NCI-H1092 (cell line): ENCODE measurements at places on chromosomes 2 and 18.

DNA sequence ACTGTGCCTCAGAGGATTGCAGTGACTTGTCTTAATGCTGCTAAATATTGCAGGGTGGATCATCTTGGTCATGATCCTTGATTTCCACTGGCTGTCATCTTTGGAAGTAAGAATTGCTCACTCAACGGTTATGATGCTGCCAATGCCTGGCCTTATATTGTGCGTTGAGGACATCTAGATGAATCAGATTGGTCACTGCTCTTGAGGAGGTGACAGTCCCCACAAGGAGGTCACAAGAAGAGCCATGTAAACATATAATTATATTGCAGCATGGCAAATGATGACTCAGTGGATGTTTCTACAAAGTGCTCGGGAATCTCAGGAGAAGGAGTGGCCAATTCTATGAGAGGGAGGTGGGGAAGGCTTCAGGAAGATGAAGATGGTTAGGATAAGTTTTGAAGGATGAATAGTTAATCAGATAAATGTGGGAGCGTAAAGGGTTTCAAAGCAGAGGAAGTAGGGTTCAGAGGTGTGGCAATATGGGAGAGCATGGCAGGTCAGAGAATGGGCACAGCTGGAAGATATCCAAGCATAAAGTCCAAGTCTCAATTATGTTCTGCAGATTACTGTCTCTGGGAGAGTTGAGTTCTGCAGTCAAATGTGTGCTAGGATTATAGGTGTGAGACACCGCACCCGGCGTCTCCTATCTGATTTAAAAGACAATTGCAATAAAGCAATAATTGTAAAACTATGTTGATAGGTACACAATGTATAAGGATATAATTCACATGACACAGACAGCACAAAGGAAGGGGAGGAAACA, 21.3 kb upstream of the TMEM131 start:
- DNase-seq = no peak

DNA sequence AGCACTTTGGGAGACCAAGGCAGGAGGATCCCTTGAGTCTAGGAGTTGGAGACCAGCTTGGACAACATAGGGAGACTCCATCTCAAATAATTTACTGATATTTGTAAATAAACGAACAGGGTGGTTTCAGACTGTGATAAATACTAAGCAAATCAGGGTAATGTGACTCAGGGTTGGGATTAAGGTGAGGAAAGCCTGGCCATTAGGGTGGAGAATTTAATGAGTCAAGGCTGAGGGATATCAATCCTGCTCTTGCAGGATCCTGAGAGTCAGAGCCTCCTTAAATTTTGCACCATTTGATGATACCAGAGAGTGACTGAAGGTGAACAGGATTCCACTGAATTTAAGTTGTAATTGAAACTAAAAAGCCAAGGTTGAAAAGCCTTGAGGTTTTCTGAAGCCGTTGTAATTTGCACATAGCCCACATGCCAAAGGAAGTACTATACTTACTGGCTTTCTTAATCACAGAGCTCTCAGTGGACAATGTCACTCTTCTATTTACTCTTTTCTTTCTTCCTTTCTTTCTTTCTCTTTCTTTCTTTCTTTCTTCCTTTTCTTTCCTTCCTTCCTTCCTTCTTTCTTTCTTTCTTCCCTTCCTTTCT, 28.6 kb upstream of the AP1S3 start:
- no peak for DNase-seq

DNA sequence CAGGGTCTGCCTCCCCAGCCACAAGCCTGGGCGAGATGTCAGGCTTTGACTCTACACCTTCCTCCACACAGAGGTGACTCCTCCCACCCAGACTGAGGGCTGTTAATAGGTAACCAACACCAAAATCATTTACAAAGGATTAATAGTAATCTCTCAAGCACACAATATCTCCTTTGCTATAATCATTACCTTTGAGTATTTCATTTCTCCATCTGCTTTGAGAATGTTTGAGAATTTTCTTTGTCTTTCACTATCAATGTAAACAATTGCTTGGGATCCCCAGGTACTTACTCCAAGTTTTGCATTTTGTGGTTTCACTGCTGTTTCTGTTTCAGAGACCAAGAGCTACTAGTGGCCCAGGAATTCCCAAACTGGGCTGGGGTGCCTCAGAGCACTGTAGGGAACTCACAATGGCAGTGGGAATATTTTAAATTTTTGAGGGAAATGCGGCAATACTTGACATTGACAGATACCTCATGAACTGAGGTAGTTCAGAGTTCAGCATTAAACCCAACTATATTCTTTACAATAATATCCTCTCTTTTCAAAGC, 166.4 kb upstream of the MGAT5 start:
- DNase-seq = no peak

DNA sequence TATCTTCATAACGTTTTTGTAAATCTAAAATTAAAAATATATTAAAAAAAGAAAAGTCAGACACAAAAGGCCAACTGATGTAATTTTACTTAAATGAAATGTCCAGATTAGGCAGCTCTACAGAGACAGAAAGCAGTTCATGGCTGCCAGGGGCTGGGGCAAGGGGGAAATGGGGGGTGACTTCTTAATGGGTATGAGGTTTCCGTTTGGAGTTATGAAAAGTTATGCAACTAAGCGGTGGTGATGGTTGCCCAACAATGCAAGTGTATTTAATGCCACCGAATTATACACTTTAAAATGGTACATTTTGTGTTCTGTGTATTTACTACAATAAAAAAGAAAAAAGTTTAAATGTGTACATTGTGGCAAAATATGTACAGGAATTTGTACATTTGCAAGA, 70.2 kb upstream of the TEX51 start:
- DNase-seq = no peak

GRCh38 chr2:196073521-196073920, 4.9 kb upstream of the DNAH7 start:
- DNase-seq = no peak

- DNase-seq = no peak
Observed at GRCh38 chr2:29000481-29000880, 19.4 kb downstream of the TOGARAM2 start.

GRCh38 chr18:51562866-51563265, 365.4 kb upstream of the MEX3C start:
- no peak for DNase-seq

DNA sequence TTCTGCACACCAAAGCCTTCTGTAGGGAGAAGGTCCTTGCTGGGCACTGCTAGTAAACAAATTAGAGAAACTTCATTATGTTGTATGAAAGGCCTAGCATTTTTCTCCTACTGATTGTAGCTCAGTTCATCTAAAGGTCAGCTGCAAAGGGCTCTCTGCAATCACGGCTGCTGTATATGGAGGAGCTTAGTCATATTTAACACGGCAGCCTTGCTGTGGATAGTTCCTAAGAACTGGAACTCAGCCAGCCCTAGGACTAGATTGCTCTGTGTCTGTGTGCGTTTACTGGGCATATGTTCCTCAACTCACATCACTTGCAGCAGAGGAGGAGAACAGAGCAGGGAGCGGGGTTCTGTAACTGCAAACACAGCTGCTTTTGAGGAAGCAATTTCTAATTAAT, 1103.9 kb upstream of the KLHL29 start:
- DNase-seq = peak; percentile 19

- DNase-seq = no peak
Observed at GRCh38 chr2:177143444-177143843, 69.2 kb upstream of the HNRNPA3 start.

DNA sequence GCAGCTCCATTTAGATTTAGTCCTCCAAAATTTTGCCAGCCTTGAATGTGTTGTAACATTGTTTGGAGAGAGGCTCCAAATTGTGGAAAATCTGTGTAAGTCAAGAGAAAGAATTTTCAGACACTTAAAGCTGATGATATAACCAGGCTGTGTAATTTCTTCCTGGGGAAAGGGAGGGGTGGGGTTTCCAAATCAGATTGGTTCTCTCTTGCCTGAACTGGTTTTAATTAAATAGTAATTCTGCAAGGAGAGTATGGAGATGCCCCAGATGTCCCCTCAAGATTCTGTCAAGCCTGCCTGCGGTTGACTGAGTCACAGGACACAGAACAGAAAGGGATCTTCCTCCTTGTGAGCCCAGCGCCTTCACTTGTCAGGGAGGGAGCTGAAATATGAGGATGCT, 54.5 kb downstream of the C18orf63 start:
- no peak for DNase-seq

DNA sequence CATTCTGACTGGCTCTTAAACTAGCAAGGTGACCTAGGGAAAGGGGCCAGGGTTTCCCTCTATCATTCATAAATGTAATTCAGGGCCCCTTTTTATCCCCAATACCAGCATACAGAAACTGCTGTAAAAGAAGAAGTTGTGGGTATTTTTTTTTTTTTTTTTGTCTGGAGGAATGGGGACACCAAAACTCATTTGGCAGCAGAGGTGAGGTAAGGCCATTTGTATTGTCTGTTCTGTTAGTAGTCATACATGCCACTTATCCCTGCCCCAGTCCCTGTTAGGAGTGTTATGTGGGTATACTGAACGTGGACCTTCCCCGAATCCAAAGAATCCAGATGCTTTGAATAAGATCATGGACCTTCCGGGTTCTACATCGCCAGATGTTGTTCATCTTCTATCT, 1.7 kb downstream of the SEPTIN2 start:
- DNase-seq = no peak

- DNase-seq = no peak
Observed at GRCh38 chr2:237759176-237759575, 39.4 kb upstream of the RBM44 start.

DNA sequence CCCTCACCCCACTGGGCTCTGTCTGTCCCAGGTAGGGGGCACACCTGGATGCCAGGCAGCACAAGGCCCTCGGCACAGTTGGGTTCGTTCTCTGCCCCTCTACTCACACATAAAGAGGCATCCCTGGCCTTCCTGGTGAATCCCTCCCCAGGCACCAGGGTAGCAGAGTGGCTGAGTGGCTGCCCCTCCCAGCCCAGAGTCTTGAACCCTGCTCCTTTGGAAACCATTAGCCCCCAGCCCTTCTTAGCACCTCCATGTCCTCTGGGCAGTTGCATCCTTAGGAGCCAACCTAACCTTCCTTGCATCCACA, 2.0 kb downstream of the GPC1 start:
- no peak for DNase-seq

GRCh38 chr2:8402222-8402621, 279.6 kb upstream of the ID2 start:
- peak; percentile 54 for DNase-seq
